Activated T-helper 1 cell treated with Interleukin-2 at 50 U/mL for 16 hours (primary cell): ENCODE measurements at places on chromosomes 7 and 10.

DNA sequence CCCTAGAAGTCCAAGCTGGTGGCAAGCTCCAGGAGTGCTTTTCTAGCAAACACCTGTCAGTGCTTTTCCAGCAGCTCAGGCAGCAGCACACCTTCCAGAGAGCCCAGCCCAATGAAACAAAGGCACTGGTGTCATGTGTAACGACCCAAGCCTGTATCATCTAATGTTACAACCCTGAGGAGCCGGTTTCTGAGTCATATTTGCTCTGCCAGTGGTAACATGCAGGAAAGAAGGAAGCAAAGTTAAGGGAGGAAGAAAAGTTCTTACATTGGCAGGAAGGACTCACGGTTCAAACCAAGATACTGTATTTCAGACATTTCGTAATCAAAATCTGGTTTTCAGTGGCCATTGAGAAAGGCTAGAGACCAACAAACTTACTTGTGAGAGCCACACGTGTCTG, at the start of gene ANKRD22:
ANKRD22 (minus strand) TSS at position 139 of the 400 bp plus-strand sequence. CDS start 237 bp downstream, outside the sequence.
- no peak for DNase-seq

DNA sequence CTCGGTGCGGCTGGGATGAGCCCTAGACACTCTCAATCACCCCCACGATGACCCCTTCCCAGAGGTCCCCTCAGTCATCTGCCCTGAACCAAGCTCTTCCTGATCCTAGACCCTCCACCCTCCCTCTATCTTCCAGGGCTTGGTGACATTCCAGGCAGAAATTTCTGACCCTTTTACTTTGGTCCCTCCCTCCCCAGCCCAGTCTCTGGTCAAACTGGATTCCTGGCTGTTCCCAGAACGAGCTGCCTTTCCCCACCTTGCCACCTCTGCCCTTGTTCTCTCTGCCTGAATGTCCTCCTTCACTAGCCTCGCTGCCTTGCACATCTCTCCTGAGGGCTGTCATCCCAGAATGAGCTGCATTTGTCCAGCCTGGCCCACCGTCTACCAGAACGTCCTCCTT, 1.3 kb upstream of the CLDN4 start:
- DNase-seq, result no peak

- no peak for DNase-seq
Measured at GRCh38 chr10:128318913-128319312, 192.7 kb upstream of the MKI67 start.

DNA sequence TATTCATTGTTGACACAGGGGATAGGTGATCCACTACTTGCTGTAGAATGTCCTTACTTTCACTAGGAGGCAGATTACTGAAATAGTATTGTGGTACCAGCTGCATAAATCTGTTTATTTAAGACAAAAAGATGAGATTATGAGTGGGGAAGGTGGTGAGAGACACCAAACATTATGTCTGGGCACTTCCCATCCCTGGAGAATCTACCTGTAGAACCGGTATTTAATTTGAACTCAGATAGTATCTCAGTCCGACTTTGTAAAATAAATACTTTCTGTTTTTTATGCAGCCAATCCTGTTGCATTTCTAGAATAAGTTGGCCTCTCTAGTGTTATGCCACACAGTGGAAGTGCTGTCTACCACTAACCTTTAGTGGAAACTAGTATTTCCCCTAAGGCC, 13.4 kb downstream of the BCCIP start:
- no peak for DNase-seq
